Left kidney (tissue), 8 donors: ENCODE measurements at places on chromosomes 5 and 9.

DNA sequence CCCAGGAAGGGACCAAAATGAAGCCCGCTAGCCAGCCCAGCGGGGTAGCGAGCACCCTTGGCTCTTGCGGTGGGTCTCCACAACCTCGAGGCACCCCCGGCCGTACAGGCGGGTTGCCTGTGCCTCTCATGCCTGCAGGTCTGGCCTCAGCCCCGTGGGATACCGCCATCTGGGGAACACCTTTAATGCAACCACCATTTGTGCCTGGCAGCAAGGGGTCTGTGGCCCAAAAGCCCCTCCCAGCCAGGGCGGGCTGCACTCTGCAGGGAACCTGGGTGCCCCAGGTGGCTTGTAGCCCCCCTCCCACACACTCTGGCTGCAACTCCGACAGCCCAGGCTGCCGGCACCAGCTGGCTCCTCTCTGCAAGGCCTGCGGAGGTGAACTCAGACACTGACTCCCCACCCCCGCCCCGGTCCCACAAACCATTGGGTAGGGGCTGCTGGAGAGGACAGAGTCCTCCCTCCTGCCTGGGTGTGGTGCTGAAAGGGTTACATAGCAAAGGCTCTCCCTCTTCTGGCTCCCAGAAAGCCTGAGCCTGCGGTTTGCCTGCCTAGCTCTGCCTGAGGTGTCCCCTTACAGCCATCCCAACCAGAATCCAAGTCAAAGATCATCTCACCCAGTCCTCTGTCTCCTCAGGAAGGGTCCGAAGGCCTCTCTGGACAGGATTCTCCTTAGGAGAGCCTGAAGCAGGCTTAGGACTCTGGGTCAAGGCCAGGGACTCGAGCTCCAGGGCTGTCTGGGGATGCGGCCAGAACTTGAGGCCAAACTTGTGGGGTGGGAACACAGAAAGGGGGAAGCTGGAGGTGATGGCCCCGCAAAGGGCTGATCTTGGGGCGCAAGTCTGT lies 109.4 kb downstream of the PSD2 start:
- peak; percentile 38 for DNase-seq

- no peak for DNase-seq
Observed at GRCh38 chr5:36723912-36724311, 117.5 kb downstream of the SLC1A3 start.

- DNase-seq = no peak
Observed at GRCh38 chr5:111463311-111463710, 49.0 kb downstream of the STARD4 start.

- DNase-seq = no peak
Observed at GRCh38 chr9:1094749-1095148, 44.6 kb downstream of the DMRT2 start.

GRCh38 chr9:126457175-126457547 lies 130.5 kb downstream of the MVB12B start:
- no peak for DNase-seq

- DNase-seq = no peak
Observed at GRCh38 chr5:1536322-1536845, 12.6 kb upstream of the LPCAT1 start.

GRCh38 chr9:9921805-9922204 lies 691.0 kb downstream of the PTPRD start:
- no peak for DNase-seq

DNA sequence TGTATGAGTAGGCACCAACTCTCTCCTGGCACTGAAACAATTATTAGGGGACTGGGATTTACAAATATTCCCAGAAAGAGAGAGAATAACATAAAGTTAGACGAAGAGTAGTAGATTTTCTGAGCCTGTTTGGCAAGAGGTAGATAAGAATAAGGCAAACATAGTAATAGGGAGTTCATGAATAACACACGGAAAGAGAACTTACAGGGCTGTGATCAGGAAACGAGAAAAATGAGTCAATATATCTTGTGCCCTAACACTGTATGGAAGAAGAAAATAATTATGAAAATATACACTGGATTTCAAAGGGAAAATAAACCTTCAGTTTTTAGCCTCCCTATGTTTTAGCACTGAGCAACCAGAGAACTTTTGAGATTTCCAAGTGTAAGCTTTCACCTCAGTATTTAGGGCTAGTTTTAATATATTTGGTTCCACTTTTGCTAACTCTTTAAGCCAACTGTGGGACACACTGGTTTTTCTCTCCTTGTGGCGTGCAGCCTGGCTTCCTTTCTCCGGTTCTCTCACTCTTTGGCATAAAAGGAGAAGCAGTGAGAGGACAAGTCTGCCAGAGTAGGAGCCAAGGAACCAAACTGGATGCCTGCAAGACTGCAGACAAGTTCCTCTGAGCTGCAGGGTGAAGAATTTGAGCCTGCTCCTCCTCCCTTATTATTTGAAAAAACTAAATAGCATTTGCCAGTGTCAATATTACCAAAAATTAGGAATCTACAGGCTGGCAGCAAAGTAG lies 6.6 kb upstream of the KCNN2 start:
- DNase-seq = no peak
